ENCODE measurements at places on chromosomes 1 and 21.

DNA sequence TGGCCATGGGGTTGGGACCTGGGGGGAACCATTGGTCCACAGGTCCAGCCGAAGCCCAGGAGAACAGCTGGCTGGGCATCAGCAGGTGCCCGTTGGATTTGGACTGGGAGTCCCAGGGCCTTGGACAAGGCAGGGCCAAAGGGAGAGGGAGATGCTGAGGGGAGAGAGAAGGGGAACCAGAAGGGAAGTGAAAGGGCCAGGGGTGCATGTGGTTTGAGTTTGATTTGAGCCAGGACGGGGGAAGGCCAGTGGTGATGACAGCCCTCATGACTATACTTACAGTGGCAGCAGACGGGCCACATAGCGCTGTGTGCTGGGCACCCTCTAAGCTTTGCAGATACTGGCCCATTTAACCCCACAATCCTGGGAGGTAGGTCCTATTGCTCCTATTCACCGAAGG, 18.8 kb downstream of the AGRN start:
- DNase-seq: no peak

DNA sequence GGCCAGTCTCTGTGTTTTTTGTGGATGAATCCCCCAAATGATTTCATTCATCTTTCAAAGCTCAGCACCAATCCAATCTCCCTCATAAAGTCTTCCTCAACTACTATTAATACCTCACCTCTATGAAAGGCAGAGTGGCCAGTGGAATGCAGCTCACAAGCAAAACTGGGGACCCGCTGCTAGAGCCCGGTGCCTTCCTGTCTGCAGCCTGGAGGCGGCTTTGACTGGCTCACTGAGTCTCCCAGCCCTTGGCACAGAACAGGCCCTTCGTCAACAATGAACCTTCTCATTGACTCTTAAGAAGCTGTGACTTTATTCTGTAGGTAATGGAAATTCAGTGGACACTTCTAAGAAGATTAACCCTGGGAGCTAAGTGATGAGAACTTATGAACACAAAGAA, 86.8 kb upstream of the RAB4A start:
- DNase-seq: no peak

DNA sequence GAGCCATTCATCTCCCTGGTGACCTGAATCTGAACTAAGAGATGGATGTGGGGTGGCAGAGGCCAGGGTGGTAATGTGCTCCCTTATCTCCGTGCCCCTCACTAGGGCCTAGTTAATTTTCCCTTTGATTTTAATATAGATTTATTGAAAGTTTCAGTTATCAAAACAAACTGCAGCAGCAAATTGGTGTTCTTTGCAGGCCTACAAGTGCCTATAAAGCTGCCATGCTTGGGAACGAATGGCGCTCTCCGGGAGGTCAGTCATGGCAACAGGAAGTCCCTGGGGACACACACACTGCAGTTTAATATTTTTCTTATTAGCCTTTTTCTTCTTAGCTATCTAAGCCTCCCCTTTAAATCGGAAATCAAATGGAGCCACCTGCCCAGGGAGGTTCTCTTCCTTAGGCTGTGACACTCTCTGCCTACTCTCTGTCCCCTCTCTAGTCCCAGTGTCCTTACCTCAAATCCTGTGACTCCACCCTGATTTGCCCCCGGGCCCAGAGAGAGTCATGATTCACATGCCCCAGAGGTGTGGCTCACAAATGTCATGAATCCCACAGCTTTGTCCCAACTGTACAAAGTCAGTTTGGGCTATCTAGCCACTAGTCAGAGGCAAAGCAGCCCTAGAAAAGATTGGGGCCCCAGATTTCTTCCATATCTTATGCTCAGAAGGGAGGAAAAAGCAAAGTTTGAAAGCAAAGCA, 4.3 kb upstream of the ERI3 start:
- DNase-seq: no peak

- peak; percentile 16 for DNase-seq
Observed at GRCh38 chr1:46131712-46132528, 509 bp downstream of the PIK3R3 start.

DNA sequence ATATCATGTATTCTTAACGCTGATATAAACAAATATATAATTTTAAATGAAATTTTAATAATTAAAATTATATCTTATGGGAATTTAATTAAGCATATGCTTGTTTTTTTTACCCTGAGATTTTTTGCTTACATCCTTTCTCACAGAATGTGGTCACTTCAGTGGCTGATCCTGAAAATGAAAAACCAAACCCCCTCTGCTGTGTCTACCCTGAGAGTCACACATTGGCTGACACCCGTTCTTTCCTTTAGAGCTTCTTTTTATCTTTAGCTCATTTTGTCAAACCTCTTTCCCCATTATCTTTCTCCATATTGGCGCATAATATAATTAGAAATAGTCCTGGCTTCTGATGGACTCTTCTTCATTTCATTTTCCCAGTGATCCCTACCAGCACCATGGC, 10.8 kb upstream of the CACYBP start:
- DNase-seq: no peak

DNA sequence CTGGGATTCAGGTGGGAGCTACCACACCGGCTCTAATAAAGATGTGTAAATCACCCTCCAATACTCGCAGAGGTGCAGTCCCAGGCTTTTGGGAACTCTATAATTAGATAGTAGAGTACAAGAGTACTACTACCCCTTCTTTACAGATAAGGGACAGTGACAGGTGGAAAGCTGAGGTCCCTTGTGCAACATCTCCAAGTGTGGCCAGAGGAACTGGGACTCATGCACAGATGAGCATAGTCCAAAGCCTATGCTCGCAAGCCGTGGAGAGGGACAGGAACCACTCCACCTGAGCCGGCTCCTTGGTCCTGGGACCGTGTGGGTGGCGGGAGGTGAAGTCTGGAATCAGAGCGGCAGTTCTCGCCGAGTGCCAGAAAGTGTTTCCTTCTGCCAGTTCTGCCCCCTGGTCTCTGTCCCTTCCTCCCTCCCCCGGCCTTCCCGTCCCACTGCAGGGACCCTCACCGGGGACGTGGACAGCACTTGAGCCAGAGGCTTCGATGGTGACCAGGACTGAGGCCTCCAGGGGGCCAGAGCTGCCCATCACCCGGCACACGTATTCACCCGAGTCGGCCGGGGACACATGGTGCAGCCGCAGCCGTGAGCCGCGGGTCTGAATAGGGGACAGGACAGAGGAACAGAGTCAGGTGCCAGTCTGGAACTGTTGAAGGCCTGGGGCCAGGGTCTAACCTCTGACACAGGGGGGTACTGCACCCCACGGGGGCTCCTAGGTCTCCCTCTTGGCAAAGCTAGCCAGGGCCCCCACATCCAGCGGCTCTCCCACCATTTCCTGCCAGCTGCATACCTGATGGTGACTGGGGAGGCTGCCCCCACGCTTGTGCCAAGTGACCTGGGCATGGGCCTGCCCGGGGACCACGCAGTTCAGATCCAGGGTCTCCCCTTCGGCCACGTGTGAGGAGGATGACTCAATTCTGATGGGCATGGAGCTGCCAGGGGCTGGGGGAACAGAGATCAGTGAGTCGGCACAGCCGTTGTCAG, 33.9 kb downstream of the LDLRAD2 start:
- no peak for DNase-seq

GRCh38 chr21:34698270-34699015, 29.6 kb downstream of the CLIC6 start:
- DNase-seq: no peak

- no peak for DNase-seq
Observed at GRCh38 chr1:65297706-65298105, 11.6 kb upstream of the DNAJC6 start.

DNA sequence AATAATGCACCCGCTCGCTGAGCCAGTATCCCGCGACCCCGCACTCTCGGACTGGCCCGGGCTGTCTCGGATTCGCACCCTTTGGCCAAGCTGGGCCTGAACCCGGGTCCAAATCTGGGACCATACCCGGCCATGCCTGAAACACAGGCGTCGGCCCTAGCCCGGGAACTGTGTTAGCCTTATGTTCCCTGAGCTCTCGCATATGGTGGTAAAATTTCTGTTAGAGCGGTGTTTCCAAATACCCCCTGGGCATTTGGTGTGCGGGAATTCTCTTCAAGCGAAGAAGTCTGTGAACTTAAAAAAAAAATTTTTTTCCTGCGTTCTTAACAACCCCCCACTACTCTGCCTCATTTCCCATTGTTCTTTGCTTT, 3.1 kb downstream of the RNF220 start:
- DNase-seq: no peak

DNA sequence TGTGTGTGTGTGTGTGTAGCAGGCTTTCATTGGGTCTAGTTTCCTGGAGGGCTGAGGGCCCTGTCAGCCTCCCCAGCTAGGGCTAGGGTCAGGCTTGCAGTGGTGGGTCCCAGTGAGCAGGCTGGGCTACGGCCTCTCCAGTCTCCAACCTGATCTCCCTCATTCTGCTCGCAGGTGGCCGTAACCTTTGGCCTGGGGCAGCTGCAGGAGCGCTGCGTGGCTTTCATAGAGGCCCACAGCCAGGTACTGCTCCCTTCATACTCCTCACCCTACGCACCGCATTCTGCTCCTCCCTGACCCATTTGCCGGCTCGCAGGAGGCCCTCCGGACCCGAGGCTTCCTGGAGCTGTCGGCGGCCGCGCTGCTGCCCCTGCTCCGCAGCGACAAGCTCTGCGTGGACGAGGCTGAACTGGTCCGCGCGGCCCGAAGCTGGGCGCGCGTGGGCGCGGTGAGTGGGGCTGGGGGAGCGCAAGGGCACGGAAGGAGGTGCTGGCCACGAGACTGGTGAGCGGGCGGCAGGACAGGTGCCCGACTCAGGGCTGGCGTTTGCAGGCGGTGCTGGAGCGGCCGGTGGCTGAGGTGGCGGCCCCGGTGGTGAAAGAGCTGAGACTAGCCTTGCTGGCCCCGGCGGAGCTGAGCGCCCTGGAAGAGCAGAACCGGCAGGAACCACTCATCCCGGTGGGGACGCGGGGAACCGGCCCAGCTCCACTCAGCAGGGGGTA, 4.7 kb downstream of the BTBD19 start:
- DNase-seq: no peak

DNA sequence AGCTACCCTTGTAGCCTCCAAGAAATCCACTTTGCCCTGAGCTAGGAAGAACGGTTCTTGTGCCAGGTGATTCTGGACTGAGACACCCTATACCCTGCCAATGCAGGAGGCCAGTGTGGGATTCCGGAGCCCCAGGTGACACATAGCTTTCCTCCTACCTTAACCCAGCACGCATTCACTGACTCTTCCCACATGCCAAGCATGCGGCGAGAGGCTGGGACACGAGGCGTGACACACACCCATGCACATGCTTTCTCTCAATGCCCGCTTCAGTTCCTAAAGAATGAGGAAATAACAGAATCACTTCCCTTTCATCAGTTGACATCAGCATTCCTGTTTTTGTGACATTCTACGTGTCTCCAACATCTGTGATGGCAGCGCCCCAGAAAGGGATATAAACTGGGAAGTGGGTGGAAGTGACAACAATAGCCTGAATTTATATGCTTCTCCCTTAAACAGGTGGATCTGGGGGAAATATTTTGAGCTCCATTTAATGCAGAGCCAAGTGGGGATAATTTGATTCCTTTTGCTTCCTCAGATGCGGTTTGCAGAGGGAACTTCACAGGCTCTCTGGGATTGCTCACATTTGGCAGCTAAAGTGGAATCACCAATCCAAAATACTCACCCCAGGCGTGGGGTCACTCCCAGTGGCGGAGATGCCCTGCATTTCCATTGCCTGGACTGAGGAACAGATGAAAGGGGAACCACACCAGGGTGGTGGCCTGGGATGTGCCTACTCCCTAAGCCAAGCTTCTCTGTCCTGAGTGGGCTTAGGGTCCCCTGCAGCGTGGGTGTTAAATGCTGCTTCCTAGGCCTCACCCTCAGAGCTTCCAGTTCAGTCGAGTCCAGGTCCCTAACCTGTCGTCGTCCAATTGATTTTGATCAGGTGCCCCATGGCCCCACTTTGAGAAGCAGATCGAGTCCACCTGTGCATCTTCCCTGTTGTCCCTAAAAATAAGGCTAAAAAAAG, 445.1 kb downstream of the SIPA1L2 start:
- DNase-seq: no peak

- no peak for DNase-seq
Observed at GRCh38 chr1:155169541-155169940, 3.6 kb downstream of the KRTCAP2 start.

DNA sequence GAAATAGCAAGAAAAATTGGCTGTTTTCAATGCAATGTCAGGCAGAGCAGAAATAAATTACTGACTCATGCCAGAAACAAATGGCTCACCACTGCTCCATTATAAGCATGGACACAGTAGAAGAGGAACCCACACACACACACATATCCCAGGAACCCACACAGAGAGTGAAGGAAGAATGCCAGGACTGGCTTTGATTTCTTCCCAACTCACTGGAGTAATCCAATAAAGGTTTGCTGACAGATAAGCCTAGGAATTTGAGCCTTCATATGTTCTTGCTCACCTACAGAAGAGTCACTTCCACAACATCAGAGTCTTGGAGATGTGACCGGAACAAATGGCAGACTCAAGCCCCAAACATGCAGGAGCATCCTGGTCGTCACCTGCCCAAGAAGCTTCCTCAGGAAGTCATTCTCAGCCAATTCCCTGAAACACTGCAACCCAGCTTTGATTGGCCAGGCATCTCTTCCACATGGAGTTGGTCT, 2.2 kb downstream of the SH3BP5L start:
- no peak for DNase-seq

DNA sequence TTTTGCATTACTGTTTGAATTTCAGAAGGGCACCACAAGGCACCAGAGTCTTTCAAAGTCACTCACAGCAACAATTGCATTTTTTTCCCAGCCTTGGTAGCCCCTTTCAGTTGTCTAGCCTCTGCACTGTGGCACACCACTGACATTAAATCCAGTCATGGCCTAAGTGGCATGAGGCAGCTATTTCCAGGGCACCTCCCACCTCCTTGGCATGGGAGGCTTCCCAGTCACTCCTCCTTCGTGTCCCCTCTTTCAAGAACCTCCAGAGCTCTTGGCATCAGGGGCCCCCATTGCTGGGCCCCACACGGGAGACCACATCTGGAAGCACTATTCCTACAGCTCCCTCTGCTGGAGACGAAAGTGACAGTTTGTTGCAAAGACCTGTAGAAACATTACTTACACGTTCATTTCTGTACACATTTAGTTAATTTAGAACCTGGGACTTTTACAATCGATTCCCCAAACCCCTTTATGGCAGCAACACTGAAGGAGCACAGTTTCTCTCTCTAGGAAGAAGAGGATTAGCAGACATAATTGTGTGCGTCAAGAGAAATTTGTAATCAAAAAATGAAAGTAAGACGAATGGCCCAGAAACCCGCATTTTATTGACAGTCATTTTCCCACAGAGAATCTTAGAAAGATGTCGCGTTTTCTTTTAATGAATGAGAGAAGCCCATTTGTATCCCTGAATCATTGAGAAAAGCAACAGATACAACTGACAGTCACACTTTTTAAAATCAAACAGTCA, 5.7 kb upstream of the CHD5 start:
- no peak for DNase-seq

GRCh38 chr21:45846373-45847160, 135.0 kb upstream of the COL6A1 start:
- DNase-seq: no peak

GRCh38 chr1:64046891-64047290, 156.5 kb upstream of the UBE2U start:
- no peak for DNase-seq

All from activated CD8-positive, alpha-beta memory T cell treated with anti-CD3 and anti-CD28 coated beads for 48 hours (primary cell).